ENCODE measurements at places on chromosomes 7 and 10. TPM values are rescaled to one million over a fixed set of nuclear protein-coding genes. Genes with fewer than 3 reads are reported as not detected.

The SLC39A12 gene
- total RNA-seq, result not detected

DNA sequence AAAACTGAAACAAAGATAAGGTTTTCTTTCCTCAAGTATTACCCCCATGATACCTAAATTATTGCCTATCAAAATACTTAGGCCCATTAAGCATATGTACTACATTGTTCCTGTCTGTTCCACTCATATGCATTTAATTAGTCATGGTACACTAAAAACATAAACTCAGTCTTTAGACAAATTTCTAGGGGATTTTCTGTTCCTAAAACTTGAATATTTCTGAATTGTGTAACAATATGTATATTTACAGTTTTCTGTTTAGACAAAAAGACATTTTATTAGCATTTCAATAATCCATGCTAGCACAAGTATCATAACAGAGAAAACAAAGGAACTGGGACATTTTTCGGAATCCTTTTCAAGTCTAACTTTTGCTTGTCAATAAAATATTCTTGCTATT is 234.2 kb downstream of the CRPPA start:
- no peaks in the 10 kb centered on the region for H3K4me1 ChIP-seq
- no peaks in the 10 kb centered on the region for H3K27me3 ChIP-seq
- no peaks in the 10 kb centered on the region for H3K36me3 ChIP-seq
- no peak overlapping the region for H3K4me3 ChIP-seq
- no peak overlapping the region for H3K27ac ChIP-seq

GRCh38 chr10:72416661-72417060 is 61.9 kb upstream of the DNAJB12 start:
- no peaks in the 10 kb centered on the region for H3K27me3 ChIP-seq
- no peak overlapping the region for H3K27ac ChIP-seq
- no peak overlapping the region for H3K4me3 ChIP-seq
- no peaks in the 10 kb centered on the region for H3K4me1 ChIP-seq
- H3K36me3 ChIP-seq, result no peaks in the 10 kb centered on the region

The ATP6V0E2 gene
- total RNA-seq, result 19.1 TPM

Measured in endodermal cell (in vitro differentiated cells).